ENCODE measurements at places on chromosomes 4 and X. TPM values are rescaled to one million over a fixed set of nuclear protein-coding genes. Genes with fewer than 3 reads are reported as not detected.

GRCh38 chr4:181331214-181331613, 912.0 kb upstream of the TENM3 start:
- H3K36me3 ChIP-seq = no peaks in the 10 kb centered on the region
- H3K27me3 ChIP-seq = no peaks in the 10 kb centered on the region
- H3K4me3 ChIP-seq = no peak overlapping the region
- H3K27ac ChIP-seq = no peak overlapping the region
- no peaks in the 10 kb centered on the region for H3K4me1 ChIP-seq

- DNase-seq = no peak
- no peaks in the 10 kb centered on the region for H3K36me3 ChIP-seq
- H3K27me3 ChIP-seq = peaks cover 10% of the 10 kb centered on the region
- no peak overlapping the region for H3K27ac ChIP-seq
- no peak overlapping the region for H3K4me3 ChIP-seq
Observed at GRCh38 chr4:145453163-145453520, 28.5 kb upstream of the SMAD1 start.

DNA sequence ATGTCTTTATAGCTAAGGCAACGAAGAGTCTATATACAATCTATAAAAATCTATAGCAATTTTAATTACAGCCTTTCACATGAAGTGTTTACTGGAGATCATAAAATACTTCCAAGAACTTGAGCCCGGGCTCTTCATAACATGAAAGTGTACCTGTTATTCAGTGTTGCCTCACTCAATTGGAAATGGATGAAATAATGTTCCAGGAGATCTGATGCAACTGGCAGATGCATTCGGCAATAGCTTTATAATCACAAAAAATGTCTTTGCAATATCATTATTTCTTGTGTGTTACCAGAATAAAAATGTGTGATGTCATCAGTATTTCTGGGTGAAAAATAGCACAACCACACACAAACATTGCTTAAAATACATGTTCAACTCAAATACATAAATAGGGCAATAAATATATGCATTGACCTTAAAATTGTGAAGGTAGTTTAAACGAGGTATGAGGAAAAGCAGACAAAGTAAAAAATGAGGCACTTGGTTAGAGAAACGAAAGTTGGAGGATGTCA, 1266.8 kb upstream of the PCDH7 start:
- H3K27me3 ChIP-seq = no peaks in the 10 kb centered on the region
- no peak overlapping the region for H3K4me3 ChIP-seq
- H3K36me3 ChIP-seq = no peaks in the 10 kb centered on the region
- no peak overlapping the region for H3K27ac ChIP-seq
- no peaks in the 10 kb centered on the region for H3K4me1 ChIP-seq

DNA sequence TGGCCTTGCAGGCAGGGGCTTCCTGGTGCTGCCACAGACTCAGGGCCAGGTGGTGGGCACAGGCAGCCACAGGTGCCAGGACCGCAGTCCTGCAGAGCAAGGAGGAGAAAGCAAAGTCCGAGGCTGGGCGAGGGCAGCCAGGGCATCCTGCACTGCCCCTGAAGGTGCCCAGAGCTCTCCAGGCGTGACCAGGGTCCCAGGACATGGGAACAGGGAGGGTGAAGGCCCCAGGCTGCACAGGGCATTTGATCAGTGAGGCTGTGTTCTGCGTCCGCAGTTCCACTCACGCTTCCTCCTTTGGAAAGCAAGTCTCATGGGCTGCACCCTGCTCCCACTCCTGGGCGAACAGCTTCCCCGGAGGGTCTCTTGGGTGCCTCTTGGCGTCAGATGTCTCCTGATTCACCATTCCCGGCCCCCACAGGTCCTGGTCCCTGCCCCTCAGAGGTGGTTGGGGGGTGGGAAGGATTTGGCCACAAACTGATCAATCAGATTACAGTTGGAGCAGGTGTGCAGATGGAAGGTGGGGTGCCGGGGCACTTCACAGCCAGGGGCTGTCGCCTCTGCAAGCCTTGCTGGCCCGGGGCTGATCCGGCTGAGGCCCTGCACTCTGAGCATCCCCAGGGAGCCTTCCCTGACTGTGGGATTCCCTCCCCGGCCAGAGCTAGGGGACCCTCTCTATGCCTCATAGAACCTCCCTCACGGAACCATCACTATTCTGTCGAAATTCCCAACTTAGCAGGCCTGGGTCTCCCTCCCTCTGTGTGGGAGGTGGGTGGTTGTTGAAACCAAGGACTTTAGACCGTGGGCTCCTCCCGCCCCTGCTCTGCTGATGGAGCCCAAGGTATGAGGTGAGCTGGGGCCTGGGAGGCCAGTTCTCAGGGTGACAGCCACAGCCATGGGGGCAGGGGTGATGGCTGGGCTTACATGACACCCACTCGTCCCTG, 3.3 kb downstream of the SH3TC1 start:
- no peak overlapping the region for H3K4me3 ChIP-seq
- peaks cover 44% of the 10 kb centered on the region for H3K4me1 ChIP-seq
- H3K36me3 ChIP-seq = no peaks in the 10 kb centered on the region
- DNase-seq = no peak

DNA sequence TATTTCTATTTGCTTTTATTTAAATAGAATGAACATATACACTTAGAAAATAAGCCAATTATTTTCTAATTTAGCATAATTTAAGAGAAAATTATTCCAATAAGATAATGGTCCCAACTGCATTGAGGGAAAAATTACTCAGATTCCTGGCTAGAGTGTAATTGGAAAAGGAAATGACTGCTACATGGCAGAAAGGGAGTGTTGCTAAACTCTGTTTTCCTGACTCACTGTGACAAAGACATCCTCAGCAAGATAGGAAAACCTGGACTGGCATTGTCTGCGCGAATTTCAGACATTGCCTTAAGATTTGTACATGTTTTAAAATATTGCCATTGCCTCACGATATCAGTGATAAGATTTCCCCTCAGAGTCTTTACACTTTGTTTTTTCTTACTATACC, 8.2 kb downstream of the TNIP3 start:
- peak overlapping the region; percentile 4 for H3K4me3 ChIP-seq
- peaks cover 53% of the 10 kb centered on the region for H3K4me1 ChIP-seq
- DNase-seq = no peak
- H3K36me3 ChIP-seq = peaks cover 13% of the 10 kb centered on the region
- no peak overlapping the region for H3K27ac ChIP-seq

DNA sequence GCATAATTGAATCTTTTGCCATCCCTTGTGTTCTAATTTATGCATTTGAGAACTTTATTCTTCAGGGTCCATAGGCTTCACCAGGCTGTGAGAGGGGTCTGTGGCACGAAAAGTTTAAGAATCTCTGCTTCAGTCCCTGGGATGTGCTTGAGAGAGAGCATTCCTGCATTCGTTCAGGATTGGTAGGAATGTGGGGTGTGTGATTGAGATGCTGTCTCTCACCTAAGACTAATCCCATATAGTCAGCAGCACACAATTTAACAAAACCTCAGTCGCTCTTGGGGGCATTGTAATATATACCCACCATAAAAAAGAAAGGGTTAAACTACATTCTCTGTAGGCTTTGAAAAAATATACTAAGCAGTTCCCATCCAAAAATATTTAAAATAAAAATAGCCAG, 41.7 kb downstream of the PTTG2 start:
- no peaks in the 10 kb centered on the region for H3K27me3 ChIP-seq
- H3K27ac ChIP-seq = no peak overlapping the region
- no peaks in the 10 kb centered on the region for H3K36me3 ChIP-seq

DNA sequence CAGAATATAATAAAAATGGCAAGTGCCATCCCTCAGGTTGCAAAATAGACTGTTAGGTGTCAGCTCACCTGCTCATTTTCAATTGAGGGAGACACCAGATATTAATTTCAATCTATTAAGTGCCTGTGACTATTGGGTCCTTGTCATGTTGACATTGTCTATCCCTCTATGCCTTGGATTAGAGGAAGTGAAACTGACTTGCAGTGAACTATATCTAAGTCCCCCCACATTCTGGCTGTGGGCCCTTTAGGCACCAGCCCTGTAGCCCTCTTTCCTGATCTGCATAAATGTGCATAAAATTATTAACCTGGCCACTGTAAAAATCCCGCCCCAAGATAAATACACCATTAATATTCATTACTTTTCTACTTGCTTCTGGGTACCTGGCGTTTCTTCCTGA, 293.0 kb upstream of the CLNK start:
- H3K4me1 ChIP-seq = peaks cover 4% of the 10 kb centered on the region
- no peak for DNase-seq
- H3K27me3 ChIP-seq = no peaks in the 10 kb centered on the region
- no peaks in the 10 kb centered on the region for H3K36me3 ChIP-seq

GRCh38 chrX:117808426-117808825, 308.2 kb downstream of the KLHL13 start:
- no peaks in the 10 kb centered on the region for H3K4me1 ChIP-seq
- H3K27me3 ChIP-seq = no peaks in the 10 kb centered on the region
- no peak overlapping the region for H3K27ac ChIP-seq
- H3K36me3 ChIP-seq = no peaks in the 10 kb centered on the region
- no peak overlapping the region for H3K4me3 ChIP-seq
- no peak for DNase-seq

GRCh38 chrX:131634900-131635299, 91.0 kb downstream of the OR13H1 start:
- no peaks in the 10 kb centered on the region for H3K4me1 ChIP-seq
- H3K4me3 ChIP-seq = no peak overlapping the region
- H3K27ac ChIP-seq = no peak overlapping the region
- no peak for DNase-seq
- H3K27me3 ChIP-seq = no peaks in the 10 kb centered on the region

GRCh38 chr4:154998284-154998683, 210.2 kb upstream of the NPY2R start:
- no peak overlapping the region for H3K4me3 ChIP-seq
- peaks cover 6% of the 10 kb centered on the region for H3K27me3 ChIP-seq
- no peaks in the 10 kb centered on the region for H3K36me3 ChIP-seq
- H3K27ac ChIP-seq = no peak overlapping the region
- no peaks in the 10 kb centered on the region for H3K4me1 ChIP-seq

- DNase-seq = no peak
- H3K4me3 ChIP-seq = no peak overlapping the region
- no peaks in the 10 kb centered on the region for H3K4me1 ChIP-seq
- H3K27ac ChIP-seq = no peak overlapping the region
Observed at GRCh38 chr4:86218746-86219473, 140.9 kb downstream of the MAPK10 start.

GRCh38 chr4:6539009-6539764, 35.8 kb upstream of the MAN2B2 start:
- H3K27ac ChIP-seq = no peak overlapping the region
- H3K4me1 ChIP-seq = no peaks in the 10 kb centered on the region
- no peak overlapping the region for H3K4me3 ChIP-seq
- DNase-seq = no peak
- H3K27me3 ChIP-seq = peaks cover 7% of the 10 kb centered on the region

DNA sequence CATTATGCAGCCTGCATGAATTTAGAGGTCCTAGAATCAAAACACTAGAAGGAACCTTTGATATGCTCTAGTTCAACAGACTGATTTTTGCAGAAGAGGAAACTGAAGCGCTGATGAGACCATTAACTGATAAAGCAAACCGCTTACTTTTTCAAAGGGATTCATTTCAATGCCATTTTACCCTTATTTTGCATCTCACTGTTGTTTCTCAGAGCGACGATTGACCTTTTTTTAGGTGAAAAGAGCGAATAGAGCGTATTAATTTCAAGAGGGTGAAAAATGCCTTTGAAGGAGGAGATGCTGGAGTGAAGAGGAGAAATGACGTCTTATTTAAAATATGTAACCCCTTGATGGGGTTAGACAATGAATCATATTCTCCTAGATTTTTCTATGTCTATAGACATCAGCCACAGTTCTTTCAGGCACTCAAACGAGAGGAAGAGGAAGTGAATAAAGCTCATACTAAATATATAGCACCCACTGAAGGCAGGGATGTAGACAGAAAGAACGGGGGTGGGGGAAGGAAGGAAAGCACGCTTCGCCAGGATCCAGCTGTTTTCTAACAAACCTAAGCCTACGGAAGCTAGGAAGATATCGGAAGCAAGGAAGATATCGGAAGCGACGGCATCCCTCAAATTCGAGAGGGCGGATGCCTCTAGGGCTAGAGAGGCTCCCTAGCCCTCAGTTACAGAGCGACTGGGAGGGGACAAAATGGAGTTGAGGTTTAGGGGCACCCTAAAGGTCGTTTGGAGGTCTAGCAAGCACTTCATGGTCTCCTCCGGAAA, 848 bp downstream of the ACSL4 start:
- peak overlapping the region; percentile 82 for H3K4me3 ChIP-seq
- H3K4me1 ChIP-seq = peaks cover 30% of the 10 kb centered on the region
- H3K36me3 ChIP-seq = peaks cover 16% of the 10 kb centered on the region
- DNase-seq = peak; percentile 33
- H3K27me3 ChIP-seq = no peaks in the 10 kb centered on the region

DNA sequence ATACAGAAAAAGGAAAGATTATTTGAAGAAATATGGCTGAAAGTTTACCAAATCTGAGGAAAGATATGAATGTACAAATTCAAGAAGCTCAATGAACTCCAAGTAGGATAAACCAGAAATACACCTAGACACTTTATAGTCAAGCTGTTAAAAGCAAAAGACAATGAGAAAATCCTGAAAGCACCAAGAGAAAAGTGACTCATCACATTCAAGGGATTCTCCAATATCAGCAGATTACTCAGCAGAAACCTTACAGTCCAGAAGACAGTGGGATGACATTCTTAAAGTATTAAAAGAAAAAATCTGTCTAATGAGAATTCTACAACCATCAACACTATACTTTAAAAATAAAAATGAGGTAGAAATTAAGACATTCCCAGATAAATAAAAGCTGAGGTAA, 223.8 kb upstream of the ZCCHC13 start:
- peaks cover 9% of the 10 kb centered on the region for H3K36me3 ChIP-seq
- H3K4me1 ChIP-seq = no peaks in the 10 kb centered on the region
- H3K4me3 ChIP-seq = no peak overlapping the region
- no peak overlapping the region for H3K27ac ChIP-seq
- no peak for DNase-seq

- H3K4me1 ChIP-seq = peaks cover 16% of the 10 kb centered on the region
- H3K27me3 ChIP-seq = no peaks in the 10 kb centered on the region
- H3K27ac ChIP-seq = no peak overlapping the region
- H3K36me3 ChIP-seq = peaks cover 67% of the 10 kb centered on the region
- DNase-seq = no peak
Observed at GRCh38 chrX:288561-288991, 7.4 kb downstream of the PLCXD1 start.

DNA sequence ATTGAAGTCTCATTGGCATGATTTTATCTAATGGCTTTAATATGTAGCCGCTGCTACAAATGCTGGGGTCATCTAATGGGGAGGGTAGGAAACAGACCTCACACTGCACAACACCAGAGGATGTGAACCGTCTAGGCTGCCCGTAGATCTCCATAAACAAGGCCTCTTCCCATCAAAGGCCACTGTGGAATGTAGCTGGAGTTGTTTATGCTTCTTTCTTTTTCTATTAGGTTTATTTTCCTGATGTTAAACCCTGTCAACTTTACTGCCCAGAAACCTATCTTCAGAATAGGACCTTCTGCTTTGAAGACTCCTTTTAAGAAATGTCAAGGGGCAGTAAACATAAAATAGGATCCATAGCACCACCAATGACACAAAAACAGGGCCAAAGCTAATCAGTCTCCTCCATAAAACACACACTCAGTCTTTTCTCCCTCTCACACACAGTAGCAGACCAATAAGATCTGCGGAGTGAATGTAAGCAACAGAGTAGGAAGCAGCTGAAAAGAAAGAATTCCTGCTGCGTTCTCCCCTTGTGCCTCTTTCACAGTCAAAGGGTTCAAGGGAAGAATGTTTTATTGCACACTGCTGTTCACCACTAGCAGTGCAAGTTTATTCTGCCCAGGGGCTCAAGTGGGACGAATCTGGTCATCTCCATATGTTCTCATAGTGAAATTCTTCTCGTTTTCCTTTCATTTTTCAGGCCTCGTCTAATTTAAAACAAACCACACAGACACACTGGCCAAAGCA, 72.2 kb downstream of the MAML3 start:
- no peak for DNase-seq
- H3K4me3 ChIP-seq = no peak overlapping the region
- no peak overlapping the region for H3K27ac ChIP-seq
- peaks cover 2% of the 10 kb centered on the region for H3K36me3 ChIP-seq
- H3K4me1 ChIP-seq = peaks cover 26% of the 10 kb centered on the region
- peaks cover 6% of the 10 kb centered on the region for H3K27me3 ChIP-seq

The GPR143 gene
- not detected for total RNA-seq

The IBSP gene
- not detected for total RNA-seq

The IL13RA1 gene
- 0.81 TPM for total RNA-seq

The CYSLTR1 gene
- 3.1 TPM for total RNA-seq
